ENCODE measurements at places on chromosomes 13 and 19. TPM values are rescaled to one million over a fixed set of nuclear protein-coding genes. Genes with fewer than 3 reads are reported as not detected.

DNA sequence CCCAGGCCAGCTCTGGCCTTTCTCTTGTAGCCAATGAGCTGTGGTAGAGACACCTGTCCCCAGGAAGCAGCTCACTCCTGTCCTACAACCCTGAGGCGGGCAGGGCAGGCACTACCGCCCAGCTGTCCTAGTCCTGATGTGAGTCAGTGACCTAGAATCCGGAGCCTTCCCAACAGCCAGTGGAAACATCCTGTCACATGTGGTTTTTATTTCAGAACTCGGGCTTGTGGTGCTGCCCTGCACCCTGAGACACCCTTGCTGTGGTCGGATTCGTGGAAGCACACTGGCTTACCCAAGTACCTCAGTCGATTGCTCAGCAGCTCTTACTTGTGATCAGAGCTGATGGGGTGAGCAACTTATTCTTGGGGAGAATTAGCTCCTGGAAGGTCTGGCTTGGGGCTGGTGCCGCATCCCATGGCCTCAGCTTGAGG lies 83.6 kb upstream of the ARHGEF7 start:
- no peak for DNase-seq
- no peak overlapping the region for H3K27ac ChIP-seq
- no peaks in the 10 kb centered on the region for H3K27me3 ChIP-seq

DNA sequence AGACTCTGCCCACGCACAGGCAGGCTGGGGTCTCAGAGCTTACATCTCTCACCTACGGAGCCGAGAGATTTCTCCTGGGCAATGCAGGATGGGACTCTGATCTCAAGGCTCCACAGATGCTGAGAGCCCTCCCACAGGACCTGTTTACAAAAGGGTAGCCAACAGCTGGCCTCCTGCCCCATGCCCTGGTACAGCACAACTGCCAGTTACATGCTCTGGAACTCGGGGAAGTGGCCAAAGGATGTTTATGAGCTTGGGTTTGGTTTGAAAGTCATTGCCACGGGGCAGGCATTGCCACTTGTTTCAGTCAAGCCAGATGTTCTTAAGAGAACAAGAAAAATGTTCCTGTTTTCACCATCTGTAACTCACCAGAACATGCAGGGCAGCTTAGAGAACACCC lies 3.5 kb downstream of the DHRS12 start:
- no peaks in the 10 kb centered on the region for H3K4me1 ChIP-seq
- DNase-seq = no peak
- no peak overlapping the region for H3K4me3 ChIP-seq
- H3K27ac ChIP-seq = peak overlapping the region; percentile 97

DNA sequence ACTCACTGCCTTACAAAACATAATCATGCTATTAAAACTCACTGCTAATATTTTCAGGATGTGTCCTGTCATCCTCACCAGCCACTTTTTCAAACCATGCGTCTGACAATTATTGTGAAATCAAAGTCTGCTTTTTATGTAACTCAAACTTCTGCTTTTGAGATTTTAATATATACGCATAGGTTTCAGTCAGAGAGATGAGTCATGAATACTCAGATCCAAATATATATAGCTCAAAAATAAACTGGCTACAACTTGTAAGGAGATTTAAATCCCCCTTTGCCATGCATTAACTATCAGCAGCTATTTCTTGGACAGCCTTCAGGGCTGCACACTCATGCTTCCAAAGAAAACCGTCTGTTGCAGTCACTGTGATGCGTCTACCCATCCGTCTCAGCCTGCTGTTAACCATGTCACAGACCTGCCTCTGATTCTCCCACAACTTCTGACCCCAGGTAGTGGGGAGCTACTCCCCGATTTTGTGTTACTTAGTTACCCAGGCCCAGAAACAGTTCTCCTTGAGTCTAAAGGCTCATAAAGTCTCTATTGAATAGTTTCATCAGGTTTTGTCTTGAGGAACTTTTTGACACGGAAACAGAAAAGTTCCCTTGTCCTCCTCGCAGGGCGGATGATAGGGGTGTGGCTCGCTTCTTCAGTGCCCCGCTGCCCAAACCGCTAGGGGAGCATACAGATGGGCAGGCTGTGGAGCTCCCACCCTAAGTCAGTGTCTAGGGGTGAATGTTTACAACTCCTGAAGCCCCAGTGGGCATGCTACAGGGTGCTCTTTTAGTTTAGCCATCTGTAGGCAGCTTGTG lies 33.8 kb upstream of the SGCG start:
- H3K27me3 ChIP-seq = no peaks in the 10 kb centered on the region
- no peak for DNase-seq
- H3K4me3 ChIP-seq = no peak overlapping the region
- no peaks in the 10 kb centered on the region for H3K4me1 ChIP-seq
- H3K36me3 ChIP-seq = no peaks in the 10 kb centered on the region
- H3K27ac ChIP-seq = no peak overlapping the region

- no peak overlapping the region for H3K4me3 ChIP-seq
- H3K27ac ChIP-seq = no peak overlapping the region
- no peaks in the 10 kb centered on the region for H3K27me3 ChIP-seq
- no peaks in the 10 kb centered on the region for H3K4me1 ChIP-seq
Measured at GRCh38 chr13:24505256-24505655, 7.3 kb downstream of the PARP4 start.

DNA sequence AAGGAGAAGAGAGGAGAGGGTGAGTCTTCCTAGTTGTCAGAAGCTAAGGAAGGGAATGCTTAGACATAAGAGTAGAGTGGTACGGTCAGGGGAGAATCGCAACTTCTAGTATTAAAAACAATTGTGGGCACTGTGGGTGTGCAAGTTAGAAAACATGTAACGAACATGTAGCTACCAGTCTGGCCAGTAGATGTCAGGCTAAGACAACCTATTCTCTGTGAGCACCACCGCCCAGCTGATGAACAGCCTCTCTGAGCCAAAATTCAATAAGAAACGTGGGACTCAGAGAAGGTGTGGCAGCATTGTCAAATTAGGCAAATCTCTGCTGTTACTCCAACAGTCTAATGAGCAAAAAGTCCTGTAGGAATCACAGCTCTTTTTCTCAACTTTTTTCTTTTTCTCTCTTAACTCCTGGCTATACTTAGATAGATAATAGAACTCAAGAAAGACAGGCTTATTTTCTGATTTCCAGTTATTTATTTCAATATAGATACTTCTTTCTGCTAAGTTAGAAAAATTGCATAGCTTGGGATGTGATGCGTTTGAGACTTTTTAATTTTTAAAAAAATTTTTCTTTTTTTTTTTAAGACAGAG lies 186.2 kb downstream of the USP12 start:
- H3K36me3 ChIP-seq = no peaks in the 10 kb centered on the region
- no peaks in the 10 kb centered on the region for H3K27me3 ChIP-seq
- H3K4me3 ChIP-seq = no peak overlapping the region
- DNase-seq = peak; percentile 87

INAFM1 gene
- total RNA-seq = 1.9 TPM

DNA sequence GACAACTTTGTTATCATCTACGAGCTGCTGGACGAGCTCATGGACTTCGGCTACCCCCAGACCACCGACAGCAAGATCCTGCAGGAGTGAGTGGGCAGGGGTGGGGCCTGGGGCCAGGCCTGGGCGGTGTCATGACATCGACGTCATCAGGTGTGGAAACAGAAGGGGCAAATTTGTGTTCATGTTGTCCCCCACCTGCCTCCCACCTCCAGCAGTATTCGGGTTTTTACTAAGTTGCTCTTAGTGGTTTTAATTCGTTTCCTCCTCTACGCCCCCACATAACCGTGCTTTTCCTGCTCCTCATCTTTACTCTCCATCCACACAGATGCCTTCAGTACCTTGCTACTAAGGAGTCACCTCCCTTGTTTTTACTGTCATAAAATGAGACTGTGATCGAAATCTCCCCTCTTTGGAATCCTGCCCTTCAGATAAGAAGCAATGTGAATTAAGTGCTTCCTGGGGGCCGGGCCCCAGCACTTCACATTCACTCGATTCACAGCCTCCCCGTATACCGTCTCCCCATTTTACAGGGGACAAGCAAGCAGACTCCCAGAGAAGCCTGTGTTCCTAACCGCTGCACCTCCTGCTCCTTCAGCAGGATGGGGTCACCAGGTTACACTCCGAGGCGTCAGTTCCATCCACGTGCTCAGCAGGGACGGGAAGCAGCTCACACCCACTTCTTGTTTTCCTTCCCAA lies 10.5 kb downstream of the AP1M1 start:
- no peaks in the 10 kb centered on the region for H3K4me1 ChIP-seq
- peaks cover 56% of the 10 kb centered on the region for H3K36me3 ChIP-seq
- no peaks in the 10 kb centered on the region for H3K27me3 ChIP-seq
- H3K27ac ChIP-seq = no peak overlapping the region
- no peak overlapping the region for H3K4me3 ChIP-seq

GRCh38 chr19:14786421-14786851 lies 8.1 kb upstream of the ADGRE2 start:
- H3K4me3 ChIP-seq = no peak overlapping the region
- no peaks in the 10 kb centered on the region for H3K36me3 ChIP-seq
- no peak for DNase-seq
- H3K27ac ChIP-seq = no peak overlapping the region
- no peaks in the 10 kb centered on the region for H3K27me3 ChIP-seq
- H3K4me1 ChIP-seq = no peaks in the 10 kb centered on the region

ZNF575 gene
- total RNA-seq = not detected

TMEM272 gene
- total RNA-seq = 1.1 TPM

DNA sequence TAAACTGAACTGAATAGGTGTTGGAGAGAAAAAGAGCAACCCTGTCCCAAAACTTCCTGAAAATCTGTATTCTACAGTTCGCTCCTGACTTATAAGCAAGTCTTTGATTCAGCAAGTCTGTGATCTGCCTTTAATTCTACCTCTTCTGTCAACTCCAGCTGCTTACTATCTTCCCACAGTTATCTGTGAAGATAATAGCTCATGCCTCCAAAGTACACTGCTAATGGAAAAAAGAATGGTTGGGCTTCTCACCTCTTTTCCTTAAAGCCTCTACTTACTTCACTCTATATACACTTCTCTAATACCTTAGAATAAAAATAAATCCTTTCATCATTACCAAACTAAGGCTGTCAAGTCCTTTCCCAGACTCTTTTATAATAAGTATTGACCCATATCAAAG lies 391.5 kb upstream of the MIR17HG start:
- H3K36me3 ChIP-seq = no peaks in the 10 kb centered on the region
- DNase-seq = no peak
- H3K27me3 ChIP-seq = no peaks in the 10 kb centered on the region

- DNase-seq = no peak
- H3K36me3 ChIP-seq = no peaks in the 10 kb centered on the region
- H3K27me3 ChIP-seq = no peaks in the 10 kb centered on the region
- no peaks in the 10 kb centered on the region for H3K4me1 ChIP-seq
Measured at GRCh38 chr13:44934724-44935123, 54.5 kb downstream of the NUFIP1 start.

DNA sequence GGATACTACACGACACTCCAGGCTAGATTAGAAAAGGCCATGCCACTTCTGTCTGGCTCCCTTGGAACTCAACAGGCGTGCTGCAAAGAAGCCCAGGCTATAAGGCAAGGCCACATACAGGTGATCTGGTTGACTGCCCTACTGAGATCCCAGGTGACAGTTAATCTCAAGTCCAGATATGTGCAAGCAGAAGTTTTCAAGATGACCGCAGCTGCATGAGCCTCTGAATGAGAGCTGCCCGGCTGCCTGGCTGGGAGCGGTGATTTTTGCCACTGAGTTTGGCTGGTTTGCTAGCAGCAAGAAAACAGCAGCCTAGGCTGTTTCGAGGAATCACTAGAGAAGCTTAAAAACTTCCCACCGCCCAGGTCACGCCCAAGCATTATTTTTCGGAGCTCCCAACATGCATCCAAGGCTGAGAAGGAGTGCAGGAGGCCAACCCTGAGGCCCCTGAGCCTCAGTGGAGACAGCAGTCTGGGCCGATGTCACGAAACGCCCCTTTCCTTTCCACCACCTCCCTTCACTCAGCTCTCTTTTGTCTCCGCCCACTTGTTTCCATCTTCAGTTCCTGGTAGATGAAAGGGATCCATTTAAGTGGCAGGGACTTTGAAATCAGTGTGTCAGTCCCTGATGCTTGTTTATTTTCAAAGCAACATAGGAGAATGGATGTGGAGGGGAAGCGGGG lies 14.0 kb upstream of the URI1 start:
- no peak for DNase-seq
- no peak overlapping the region for H3K27ac ChIP-seq
- no peak overlapping the region for H3K4me3 ChIP-seq
- no peaks in the 10 kb centered on the region for H3K27me3 ChIP-seq
- H3K36me3 ChIP-seq = no peaks in the 10 kb centered on the region

KCNN1 gene
- 0.56 TPM for total RNA-seq

- H3K4me1 ChIP-seq = no peaks in the 10 kb centered on the region
- DNase-seq = no peak
- no peak overlapping the region for H3K4me3 ChIP-seq
- no peaks in the 10 kb centered on the region for H3K27me3 ChIP-seq
Measured at GRCh38 chr19:31554360-31554759, 205.1 kb upstream of the TSHZ3 start.

- H3K4me1 ChIP-seq = no peaks in the 10 kb centered on the region
- DNase-seq = no peak
- peaks cover 4% of the 10 kb centered on the region for H3K36me3 ChIP-seq
- no peak overlapping the region for H3K4me3 ChIP-seq
- peak overlapping the region; percentile 79 for H3K27ac ChIP-seq
Measured at GRCh38 chr19:47183601-47184000, 47.4 kb downstream of the BBC3 start.

DNA sequence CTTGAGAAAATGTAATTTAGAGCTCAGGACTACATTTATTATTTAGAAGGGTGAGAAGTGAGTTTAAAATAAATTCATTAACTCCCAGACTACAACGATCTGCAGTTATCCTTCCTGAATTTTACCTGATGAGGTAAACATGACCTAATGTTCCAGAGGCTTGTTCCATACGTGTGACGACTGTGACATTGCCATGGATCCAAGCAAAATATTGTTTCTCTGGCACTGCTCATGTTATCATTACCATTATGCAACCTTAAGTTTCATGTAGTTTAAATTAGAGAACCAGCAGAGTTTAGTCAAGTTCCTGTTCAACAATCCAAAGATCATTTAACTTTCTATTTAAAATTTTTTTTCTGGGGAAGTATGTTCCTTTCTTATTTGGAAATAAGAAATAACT lies 279.6 kb downstream of the KLF5 start:
- H3K36me3 ChIP-seq = no peaks in the 10 kb centered on the region
- no peak overlapping the region for H3K4me3 ChIP-seq
- H3K27me3 ChIP-seq = no peaks in the 10 kb centered on the region
- H3K4me1 ChIP-seq = no peaks in the 10 kb centered on the region

- H3K36me3 ChIP-seq = peaks cover 15% of the 10 kb centered on the region
- DNase-seq = no peak
- no peaks in the 10 kb centered on the region for H3K27me3 ChIP-seq
- H3K4me1 ChIP-seq = no peaks in the 10 kb centered on the region
- H3K27ac ChIP-seq = no peak overlapping the region
Measured at GRCh38 chr13:102678339-102679107, 16.3 kb downstream of the METTL21C start.

GRCh38 chr19:38304866-38305429 lies 897 bp downstream of the C19orf33 start:
- H3K27ac ChIP-seq = peak overlapping the region; percentile 22
- peaks cover 13% of the 10 kb centered on the region for H3K36me3 ChIP-seq
- DNase-seq = no peak
- H3K4me1 ChIP-seq = no peaks in the 10 kb centered on the region

GRIN3B gene
- total RNA-seq = not detected

SLC5A5 gene
- not detected for total RNA-seq

APBA3 gene
- total RNA-seq = 14.7 TPM

SGTA gene
- total RNA-seq = 60.9 TPM

FSD1 gene
- not detected for total RNA-seq

GRCh38 chr19:38830039-38830733 lies 1.4 kb downstream of the ECH1 start:
- DNase-seq = no peak
- H3K36me3 ChIP-seq = peaks cover 46% of the 10 kb centered on the region
- peak overlapping the region; percentile 92 for H3K27ac ChIP-seq
- H3K27me3 ChIP-seq = no peaks in the 10 kb centered on the region

GRCh38 chr19:906480-906879 lies 6.5 kb downstream of the R3HDM4 start:
- no peaks in the 10 kb centered on the region for H3K27me3 ChIP-seq
- no peak overlapping the region for H3K27ac ChIP-seq
- no peak overlapping the region for H3K4me3 ChIP-seq
- H3K4me1 ChIP-seq = no peaks in the 10 kb centered on the region
- no peak for DNase-seq

Data from right atrium auricular region (tissue), 2 donors.